ENCODE measurements at places on chromosomes 11 and 22.

GRCh38 chr11:119722281-119722794 is 6.7 kb downstream of the NECTIN1 start:
- no peak for DNase-seq

GRCh38 chr11:11978098-11978637 is 30.3 kb downstream of the DKK3 start:
- DNase-seq: no peak

- no peak for DNase-seq
Measured at GRCh38 chr22:33874206-33874605, 46.1 kb downstream of the LARGE1 start.

DNA sequence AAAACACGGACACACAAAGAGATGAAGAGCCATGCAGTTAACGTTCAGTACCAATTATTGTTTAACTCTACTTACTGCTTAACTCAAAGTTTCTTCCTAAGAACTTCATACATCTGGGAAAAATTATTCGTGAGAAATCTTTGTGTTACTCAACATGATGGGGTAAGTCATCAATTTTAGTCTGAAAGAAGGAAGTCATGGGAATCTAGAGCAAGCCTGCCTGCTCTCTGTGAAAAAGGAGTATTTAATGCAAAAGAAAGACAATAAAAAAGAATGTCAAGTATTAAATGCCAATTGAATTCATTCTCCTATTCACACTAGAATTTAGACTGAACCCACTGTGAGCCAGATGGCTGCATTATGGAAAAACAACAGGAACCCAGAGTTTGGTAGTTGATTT is 16.0 kb downstream of the TMEM123 start:
- no peak for DNase-seq

GRCh38 chr11:71385091-71385490 is 63.1 kb downstream of the DHCR7 start:
- no peak for DNase-seq

- no peak for DNase-seq
Measured at GRCh38 chr11:117945047-117945810, 16.0 kb upstream of the TMPRSS13 start.
